AG08395 (cell line): ENCODE measurements at places on chromosomes 12 and 14.

GRCh38 chr12:10167599-10167998 lies 4.3 kb downstream of the OLR1 start:
- peak; percentile 4 for DNase-seq

GRCh38 chr12:57983146-57983857 lies 41.9 kb downstream of the ATP23 start:
- DNase-seq: peak; percentile 30

GRCh38 chr14:49008363-49008762 lies 577.8 kb downstream of the RPS29 start:
- no peak for DNase-seq

DNA sequence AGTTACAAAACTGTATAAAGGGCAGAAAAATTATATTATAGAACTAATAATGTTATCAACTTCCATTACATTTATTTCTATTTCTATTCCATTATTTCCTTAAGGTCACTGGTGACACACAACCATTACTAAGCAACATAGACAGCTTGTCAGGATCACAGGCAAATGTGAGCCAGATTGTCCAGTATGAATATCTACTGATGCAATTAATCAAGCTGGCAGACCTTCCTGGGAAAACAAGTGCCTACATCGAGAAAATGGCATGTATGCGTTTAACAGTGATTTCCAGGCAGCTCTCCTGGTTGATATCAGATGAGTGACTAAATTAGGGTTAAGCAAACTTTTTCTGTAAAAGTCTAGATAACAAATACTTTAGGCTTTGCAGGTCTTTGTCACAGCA lies 36.9 kb upstream of the TSPAN8 start:
- DNase-seq: no peak

DNA sequence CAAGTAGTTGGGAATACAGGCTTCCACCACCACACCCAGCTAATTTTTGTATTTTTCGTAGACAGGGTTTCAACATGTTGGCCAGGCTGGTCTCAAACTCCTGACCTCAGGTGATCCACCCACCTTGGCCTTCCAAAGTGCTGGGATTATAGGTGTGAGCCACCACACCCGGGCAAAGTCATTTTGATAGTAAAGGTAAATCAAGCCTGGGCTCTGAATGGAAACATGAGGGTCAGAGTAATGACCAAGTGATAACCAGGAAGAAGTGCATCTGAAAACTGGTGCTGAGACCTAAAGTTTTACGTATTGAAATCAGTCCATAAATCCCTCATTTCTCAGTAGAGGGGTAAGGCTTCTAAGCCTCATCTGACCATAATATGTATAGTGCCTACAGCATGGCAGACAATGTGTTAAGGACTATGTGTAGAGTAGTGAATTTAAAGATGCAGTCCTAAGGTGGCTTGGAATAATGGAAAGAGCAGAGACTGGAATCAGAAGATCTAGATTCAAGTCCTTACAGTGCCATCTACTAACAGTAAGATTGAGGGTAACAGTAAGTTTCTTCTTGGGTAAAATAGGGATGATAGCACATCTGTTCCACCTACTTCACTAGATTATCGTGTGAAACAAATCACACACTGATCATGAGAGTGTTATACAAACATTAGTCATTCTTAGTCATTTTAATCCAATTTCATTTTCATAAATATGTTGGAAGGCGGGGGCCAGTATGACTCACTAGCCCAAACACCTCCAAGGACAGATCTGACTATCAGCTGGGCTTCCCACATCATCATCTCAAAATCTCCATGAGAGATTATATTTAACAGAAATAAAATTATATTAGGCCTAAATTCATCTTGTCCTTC lies 11.2 kb downstream of the MAP4K5 start:
- peak; percentile 64 for DNase-seq

DNA sequence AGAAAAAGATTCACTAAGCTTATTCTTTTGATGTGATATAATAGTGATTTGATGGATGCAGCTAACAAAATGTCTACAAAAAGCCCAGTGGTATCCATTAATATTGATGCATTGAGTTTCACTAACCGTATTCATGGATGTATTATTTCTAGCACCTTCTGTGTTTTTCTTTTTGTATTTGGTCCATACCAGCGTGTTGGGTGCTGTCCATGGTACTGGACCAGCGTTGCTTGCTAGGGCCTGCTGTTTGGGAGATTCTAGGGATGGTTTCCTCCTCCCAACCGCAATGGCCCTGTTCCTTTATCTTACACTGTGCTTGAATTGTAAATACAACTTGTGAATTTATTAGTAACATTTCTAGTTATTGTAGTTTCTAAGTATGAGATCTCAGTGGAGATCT lies 31.7 kb downstream of the ANO4 start:
- peak; percentile 35 for DNase-seq

DNA sequence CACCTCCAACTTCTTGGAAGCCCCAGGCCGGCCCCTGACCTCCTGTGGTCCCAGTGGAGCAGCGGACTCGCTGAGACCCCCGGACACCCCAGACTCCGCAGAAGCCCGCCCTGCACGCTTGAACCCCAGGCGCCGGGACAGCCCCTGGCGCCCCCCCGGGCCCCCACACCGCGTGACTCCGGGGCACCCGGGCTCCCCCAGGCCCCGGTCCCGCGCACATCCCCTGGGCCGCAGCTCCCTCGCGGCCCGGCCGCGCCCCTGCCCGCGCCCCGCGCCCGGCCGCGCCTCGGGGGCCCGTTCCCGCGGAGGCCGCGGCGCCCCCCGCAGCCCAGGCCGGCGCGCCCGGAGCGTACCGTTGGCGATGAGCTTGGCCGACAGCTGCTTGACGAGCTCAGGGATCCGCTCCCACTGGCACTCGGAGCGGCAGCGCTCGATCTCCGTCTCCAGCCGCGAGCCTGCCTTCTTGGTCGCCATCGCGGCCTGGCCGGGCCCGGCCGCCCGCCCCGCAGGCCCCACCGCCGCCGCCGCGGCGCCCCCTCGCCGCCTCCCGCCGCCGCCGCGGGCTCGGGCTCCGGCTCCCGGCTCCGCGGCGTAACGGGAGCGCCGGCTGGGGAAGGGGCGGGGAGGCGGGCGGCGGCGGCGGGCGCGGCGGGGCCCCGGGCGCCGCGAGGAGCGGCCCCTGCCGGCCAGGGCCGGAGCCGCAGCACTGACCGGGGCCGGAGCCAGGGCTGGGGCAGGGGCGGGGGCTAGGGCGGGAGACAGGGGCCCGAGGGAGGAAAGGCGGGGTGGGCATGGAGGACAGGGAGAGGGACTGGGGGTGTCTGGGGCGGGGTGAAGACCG lies at the start of gene TTC7B:
TTC7B (minus strand) TSS at position 609 of the 841 bp plus-strand sequence; CDS start at position 474, 135 bp downstream.
- peak; percentile 89 for DNase-seq

- DNase-seq: no peak
Observed at GRCh38 chr12:54376596-54376995, 7.9 kb downstream of the ZNF385A start.

DNA sequence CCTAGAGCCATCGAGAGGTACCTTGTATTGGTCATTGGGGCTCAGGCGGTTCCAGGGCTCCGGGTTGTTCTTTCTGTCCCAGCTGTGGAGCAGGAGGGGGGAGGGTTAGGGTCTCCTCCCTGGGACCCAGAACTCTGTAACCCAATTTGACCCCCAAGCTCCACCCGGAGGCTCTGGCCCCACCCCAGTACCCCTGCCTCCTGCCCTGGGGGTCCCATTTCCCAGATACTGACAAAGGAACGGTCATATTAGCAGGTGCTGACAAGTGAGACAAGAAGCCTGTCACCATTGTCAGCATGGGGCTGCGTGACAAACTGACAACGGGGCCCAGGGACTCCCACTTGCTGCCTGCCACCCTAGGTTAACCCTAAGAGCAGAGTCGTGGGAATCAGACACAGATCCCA lies 6.2 kb downstream of the SHMT2 start:
- DNase-seq: no peak

GRCh38 chr12:76542908-76543307 lies 16.7 kb downstream of the OSBPL8 start:
- no peak for DNase-seq

DNA sequence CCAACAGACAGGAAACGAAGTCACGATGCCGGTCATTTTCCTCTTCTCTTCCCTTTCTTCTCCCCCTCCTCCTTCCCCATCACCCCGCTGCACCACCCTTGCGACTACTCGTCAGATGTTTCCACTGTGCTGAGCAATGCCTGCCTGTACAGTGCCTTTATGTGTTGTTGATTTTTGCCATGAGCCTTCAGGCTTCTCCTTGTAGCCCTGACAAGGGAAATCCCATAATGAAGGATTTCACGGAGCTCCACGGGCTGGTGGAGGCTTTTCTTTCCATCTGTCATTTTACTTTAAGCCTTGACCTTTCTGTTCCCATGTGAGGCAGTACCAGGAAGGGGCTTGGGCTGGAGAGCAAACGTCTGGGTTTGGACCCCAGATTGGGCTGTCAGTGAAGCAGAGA lies 28.7 kb upstream of the CCND2 start:
- DNase-seq: no peak

GRCh38 chr12:96514328-96514727 lies 25.0 kb downstream of the CFAP54 start:
- no peak for DNase-seq

DNA sequence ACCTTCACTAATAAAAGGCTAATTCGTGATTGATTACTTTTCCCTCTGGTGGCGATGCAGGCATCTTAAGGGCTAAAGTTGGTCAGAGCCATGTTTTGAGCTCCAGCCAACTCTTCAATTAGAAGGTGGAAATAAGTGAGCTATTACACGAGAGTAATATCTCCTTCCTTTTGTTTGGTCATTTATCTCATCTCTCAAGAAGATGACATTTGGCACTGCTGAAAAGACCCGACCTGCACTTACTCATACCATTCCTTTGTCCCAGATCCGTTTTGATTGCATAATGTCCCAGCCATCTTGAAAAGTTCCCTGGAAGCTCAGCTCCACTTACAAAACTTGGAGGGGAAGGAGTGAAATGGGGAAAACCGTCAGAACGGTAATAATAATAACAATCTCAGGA lies 316.2 kb downstream of the VRK1 start:
- no peak for DNase-seq

- no peak for DNase-seq
Observed at GRCh38 chr14:66509874-66510273, 1.9 kb downstream of the GPHN start.

DNA sequence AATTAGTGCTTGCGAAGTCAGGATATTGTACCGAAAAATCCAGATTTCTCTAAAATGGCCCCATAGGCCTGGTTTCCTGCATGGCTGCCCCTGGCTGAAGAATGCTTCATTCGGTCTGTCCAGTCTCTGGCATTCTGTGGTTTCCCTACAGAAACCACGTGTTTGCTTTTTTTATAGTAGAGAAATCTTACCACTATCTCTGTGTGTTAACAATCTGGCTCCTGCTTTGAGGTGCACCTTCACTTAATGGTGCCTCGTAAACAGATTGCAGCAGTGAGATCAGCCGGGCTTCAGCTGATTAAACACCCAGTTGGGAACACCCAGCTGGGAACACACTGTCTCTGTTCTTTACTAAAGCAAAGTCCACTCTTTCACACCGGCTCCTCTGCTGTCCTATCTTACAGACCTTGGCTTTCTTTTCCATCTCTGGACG lies 6.7 kb upstream of the DNAAF2 start:
- no peak for DNase-seq

DNA sequence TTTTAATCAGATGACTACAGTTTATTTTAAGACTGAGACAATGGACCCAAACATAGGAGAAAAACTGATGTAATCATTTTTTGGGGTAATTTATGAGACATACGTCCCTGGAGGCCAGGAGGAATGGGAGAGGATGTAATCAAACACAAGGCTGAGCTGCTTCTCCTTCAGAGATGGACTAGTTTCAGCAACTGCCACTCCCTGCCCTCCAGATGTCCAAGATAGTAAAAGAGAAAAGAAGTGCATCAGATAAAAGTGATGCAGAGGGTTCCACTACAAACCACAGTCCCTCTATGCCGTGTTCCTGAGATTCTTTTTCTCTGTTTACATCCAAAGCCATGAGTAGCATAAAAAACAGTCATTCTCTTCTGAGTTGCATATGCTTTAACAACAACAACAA lies 101.1 kb downstream of the DACT1 start:
- DNase-seq: peak; percentile 20

GRCh38 chr14:71672596-71672995 lies 259.6 kb upstream of the RGS6 start:
- DNase-seq: no peak

DNA sequence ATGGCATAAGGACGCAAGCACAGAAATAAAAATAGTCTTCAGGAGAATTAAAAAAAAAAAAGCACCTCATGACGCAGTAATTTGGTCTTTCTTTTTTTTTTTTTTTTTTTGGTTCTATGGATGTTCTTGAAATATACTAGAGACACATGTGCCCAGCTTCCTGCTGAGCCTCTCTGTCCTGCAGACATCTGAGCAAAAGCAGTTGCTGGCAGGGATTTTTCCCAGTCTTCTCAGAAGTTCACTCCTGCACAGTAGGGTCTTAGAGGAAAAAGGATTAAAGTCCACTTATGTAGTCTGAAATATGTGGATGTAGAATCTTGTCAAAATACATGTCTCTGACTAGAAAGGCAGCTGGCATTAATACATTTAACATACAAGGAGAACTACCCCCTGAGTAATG lies 1888.1 kb upstream of the SEL1L start:
- DNase-seq: no peak
